Kidney (tissue), 22 donors: ENCODE measurements at places on chromosomes 5 and 9. TPM values are rescaled to one million over a fixed set of nuclear protein-coding genes. Genes with fewer than 3 reads are reported as not detected.
A peak's percentile ranks its signal among the peaks of the same experiment; 100 is the strongest.

Gene DHFR
- total RNA-seq, result 14.3 TPM

Gene TRAF1
- total RNA-seq, result 10.9 TPM

Gene SLC31A1
- 19.5 TPM for total RNA-seq

Gene HEMGN
- 0.16 TPM for total RNA-seq

Gene TARS1
- total RNA-seq, result 99.5 TPM

Gene TMC1
- total RNA-seq, result 0.25 TPM

Gene PCDHGA10
- 5.1 TPM for total RNA-seq

DNA sequence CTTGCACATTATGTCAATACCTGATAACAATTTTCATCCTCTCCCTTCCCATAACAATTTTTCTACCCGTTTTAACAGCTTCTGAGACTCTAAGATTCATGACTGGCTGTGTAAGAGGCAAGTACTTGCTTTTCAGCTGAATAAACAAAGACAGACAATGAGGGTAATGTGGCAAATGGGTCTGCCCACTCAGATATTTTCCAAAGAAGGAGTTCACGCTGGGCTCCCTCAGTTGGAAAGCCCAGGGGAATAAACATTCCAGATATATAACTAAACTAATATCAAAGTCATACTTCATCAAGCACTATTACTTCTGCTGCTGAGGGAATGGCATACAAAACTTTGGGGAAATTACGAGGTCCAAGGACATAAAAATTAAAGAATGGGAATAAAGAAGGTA lies 24.4 kb downstream of the MEGF9 start:
- DNase-seq, result no peak

GRCh38 chr9:136840877-136841645 lies 1.2 kb upstream of the AJM1 start:
- peak; percentile 86 for DNase-seq

- DNase-seq, result peak; percentile 25
These were observed 81.3 kb upstream of the IER5L start for GRCh38 chr9:129259375-129259774.

GRCh38 chr5:138096997-138097828 lies 13.4 kb downstream of the WNT8A start:
- no peak for DNase-seq

DNA sequence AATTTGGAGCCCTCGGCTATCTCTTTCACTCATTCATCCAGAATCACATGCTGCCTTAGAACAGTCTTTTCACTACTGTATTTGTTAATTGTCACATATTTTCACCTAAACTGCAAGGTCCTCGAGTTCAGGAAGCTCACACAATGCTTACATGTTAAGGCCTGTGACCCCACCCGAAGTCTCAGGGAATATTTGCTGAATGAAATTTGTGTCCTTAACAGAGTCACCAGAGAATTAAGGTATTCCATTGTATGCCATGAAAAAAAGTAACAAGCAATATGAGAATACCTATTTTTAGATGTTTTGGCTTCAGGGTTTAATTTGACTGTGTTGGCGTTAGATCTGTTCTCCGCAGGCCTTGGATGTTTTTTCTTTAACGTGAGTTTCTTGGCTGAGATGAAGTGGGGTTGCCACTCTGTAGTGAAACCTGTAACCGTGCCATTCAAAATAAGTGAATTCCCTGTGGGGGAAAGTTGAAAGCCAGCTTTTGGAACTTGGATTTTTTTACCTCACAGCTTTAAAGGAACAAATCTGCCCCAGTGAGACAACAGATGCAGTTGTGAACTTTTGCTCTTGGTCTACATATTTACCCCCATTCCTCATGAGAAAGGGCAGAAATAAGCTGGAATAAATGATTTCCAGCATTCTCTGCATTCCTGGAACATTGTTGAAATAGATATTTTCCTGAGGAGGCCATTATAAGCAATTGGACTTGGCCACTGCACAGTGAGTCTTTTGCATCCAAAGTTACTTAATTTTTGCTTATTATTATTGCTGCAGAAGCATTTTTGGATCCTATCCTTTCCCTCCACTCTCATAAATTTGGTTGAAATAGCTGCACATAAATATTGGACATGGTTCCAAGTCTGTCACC lies 35.9 kb upstream of the FBP1 start:
- no peak for DNase-seq
